ENCODE measurements at places on chromosomes 5 and 9. TPM values are rescaled to one million over a fixed set of nuclear protein-coding genes. Genes with fewer than 3 reads are reported as not detected.

CDX1 gene
- not detected for total RNA-seq

GDNF gene
- total RNA-seq = 0.23 TPM

BBLN gene
- 39.0 TPM for total RNA-seq

ZFP2 gene
- total RNA-seq = 2.1 TPM

DNA sequence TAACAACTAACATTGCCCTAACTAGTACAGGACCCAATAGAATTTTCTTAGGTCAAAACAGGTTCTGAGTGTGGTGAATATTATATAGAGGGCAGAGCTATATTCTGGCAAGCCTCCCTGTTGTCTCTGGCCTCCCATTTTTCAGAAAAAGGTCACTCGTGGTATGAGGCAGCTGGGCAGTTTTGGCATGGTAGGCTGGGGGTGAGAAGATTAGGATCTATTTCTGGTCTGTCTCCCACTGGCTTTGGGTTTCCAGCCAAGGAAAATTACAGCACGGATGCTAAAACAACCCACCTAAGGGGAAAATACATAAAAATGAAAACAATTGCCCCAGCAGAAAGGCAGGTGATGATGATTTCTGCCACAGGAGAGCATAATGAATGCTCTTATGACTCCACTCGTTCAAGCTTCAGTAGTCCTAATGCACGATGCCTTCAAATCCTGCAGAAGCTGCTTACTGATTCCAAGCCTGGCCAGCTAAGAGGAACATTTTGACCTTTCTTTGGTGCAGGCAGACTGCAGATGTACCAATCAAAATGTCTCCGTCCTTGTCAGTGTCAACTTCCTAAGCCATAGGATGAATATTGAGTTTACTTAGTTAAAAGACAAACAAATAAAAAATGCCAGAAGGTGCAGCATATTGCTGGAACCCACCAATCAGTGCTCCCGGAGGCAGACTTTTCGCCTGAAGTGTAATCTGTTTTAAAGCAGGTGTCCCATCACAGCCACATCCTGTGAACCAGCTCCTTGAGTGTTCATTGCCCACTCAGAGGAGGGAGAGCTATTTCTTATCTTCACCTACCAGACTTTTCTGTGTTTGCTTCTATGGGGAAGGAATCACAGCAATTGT is 435.4 kb downstream of the ZSWIM6 start:
- H3K4me1 ChIP-seq = no peaks in the 10 kb centered on the region
- DNase-seq = no peak
- H3K27me3 ChIP-seq = no peaks in the 10 kb centered on the region

GRCh38 chr5:179199246-179199645 is 139.1 kb downstream of the ZNF354C start:
- no peaks in the 10 kb centered on the region for H3K27me3 ChIP-seq
- no peaks in the 10 kb centered on the region for H3K36me3 ChIP-seq
- no peak overlapping the region for H3K4me3 ChIP-seq

GRCh38 chr5:169577951-169578350 is 5.6 kb upstream of the SPDL1 start:
- no peak overlapping the region for H3K27ac ChIP-seq
- no peak overlapping the region for H3K4me3 ChIP-seq
- DNase-seq = no peak
- peaks cover 13% of the 10 kb centered on the region for H3K27me3 ChIP-seq
- no peaks in the 10 kb centered on the region for H3K36me3 ChIP-seq
- no peaks in the 10 kb centered on the region for H3K4me1 ChIP-seq

DNA sequence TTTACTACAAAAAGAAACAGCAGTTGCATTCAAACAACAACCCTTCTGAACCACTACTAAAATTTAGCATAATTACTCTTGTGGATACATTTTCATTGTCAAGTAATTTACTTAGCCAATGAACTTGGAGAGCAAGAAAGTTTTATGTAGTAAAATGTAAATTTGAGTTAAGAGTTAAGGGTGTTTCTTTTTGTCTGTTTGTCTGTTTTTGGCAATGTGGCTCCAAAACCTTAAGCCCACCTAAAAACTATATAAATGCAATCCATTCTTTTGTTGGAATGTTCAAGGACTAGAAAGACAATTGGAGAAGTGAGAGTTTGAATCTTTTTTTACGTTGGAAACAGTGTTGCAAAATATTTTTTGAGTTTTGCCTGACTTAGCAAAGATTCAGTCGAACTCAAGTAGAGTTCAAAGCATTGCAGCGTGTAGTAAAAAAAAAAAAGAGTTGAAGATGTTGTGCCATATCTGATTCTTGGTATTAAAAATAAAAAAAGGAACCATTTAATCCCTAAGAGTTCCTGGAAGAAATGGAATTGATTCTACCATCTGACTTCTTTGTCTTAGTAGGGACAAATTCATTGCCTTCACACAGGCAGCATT is 867 bp downstream of the SYK start:
- peaks cover 16% of the 10 kb centered on the region for H3K27me3 ChIP-seq
- no peaks in the 10 kb centered on the region for H3K4me1 ChIP-seq
- H3K36me3 ChIP-seq = no peaks in the 10 kb centered on the region
- peak overlapping the region; percentile 59 for H3K4me3 ChIP-seq
- no peak for DNase-seq

- no peaks in the 10 kb centered on the region for H3K27me3 ChIP-seq
- H3K4me3 ChIP-seq = no peak overlapping the region
- no peaks in the 10 kb centered on the region for H3K4me1 ChIP-seq
- no peaks in the 10 kb centered on the region for H3K36me3 ChIP-seq
Measured at GRCh38 chr5:154344461-154344860, 101.3 kb upstream of the SAP30L start.

DNA sequence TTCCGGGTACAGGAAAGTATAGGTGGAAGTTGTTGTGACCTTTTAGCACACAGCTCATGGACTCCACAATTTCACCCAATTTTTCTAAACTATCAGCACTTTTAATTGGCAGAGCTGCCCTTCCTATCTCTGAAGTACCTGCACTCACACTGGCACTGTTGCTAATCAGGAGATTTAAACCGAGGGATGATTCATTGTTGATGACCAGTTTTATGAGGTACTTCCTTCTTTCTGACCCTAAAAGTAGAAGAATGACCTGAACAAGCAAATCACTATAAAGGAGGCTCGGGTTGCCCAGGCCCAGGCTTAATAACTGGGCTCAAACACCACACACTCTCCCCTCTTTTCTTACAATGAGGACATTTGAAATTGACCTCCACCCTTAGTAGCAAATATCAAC is 105.9 kb downstream of the KCNN2 start:
- H3K27ac ChIP-seq = no peak overlapping the region
- H3K36me3 ChIP-seq = no peaks in the 10 kb centered on the region
- DNase-seq = no peak
- no peaks in the 10 kb centered on the region for H3K27me3 ChIP-seq

- no peaks in the 10 kb centered on the region for H3K36me3 ChIP-seq
- DNase-seq = peak; percentile 42
- peaks cover 17% of the 10 kb centered on the region for H3K4me1 ChIP-seq
- H3K27ac ChIP-seq = no peak overlapping the region
- H3K4me3 ChIP-seq = no peak overlapping the region
Measured at GRCh38 chr9:89879701-89880100, 274.9 kb downstream of the GADD45G start.

- H3K27ac ChIP-seq = no peak overlapping the region
- no peaks in the 10 kb centered on the region for H3K36me3 ChIP-seq
- no peaks in the 10 kb centered on the region for H3K27me3 ChIP-seq
- DNase-seq = no peak
Measured at GRCh38 chr9:38079461-38080031, 10.5 kb upstream of the SHB start.

- no peaks in the 10 kb centered on the region for H3K27me3 ChIP-seq
- no peaks in the 10 kb centered on the region for H3K4me1 ChIP-seq
- no peak for DNase-seq
- no peak overlapping the region for H3K4me3 ChIP-seq
Measured at GRCh38 chr5:134594336-134594735, 38.3 kb downstream of the SAR1B start.

DNA sequence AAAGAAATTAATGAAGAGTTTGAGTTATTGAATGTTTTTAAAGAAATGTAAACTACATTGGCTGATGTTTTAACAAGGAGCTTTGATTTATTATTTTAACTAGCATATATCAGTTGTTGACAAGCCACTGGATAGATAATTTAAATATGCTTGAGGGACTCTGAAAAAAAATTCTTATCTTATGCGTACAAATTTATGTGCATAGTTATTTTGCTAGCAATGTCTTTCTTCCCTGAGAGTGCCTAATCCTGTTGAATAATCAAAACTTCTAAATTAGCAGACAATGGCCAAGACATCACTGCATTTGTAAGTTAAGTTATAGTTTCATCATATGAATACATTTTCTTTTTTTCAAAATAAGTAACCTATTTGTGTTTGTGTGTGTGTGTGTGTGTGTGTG is 342.3 kb downstream of the MED10 start:
- no peak for DNase-seq
- H3K27ac ChIP-seq = no peak overlapping the region
- H3K4me3 ChIP-seq = no peak overlapping the region
- no peaks in the 10 kb centered on the region for H3K4me1 ChIP-seq

- H3K4me3 ChIP-seq = no peak overlapping the region
- DNase-seq = no peak
- H3K4me1 ChIP-seq = peaks cover 21% of the 10 kb centered on the region
- H3K27me3 ChIP-seq = no peaks in the 10 kb centered on the region
- H3K27ac ChIP-seq = no peak overlapping the region
Measured at GRCh38 chr5:160166973-160167623, 47.8 kb upstream of the PWWP2A start.
